ENCODE measurements at places on chromosomes 4 and X.

- no peaks in the 10 kb centered on the region for H3K36me3 ChIP-seq
- peak overlapping the region; percentile 95 for H3K27ac ChIP-seq
- peaks cover 20% of the 10 kb centered on the region for H3K4me1 ChIP-seq
- no peaks in the 10 kb centered on the region for H3K27me3 ChIP-seq
- DNase-seq = peak; percentile 42
- 0 out of 2 replicates have a peak overlapping the region, but pooled peaks have one; percentile 16 for H3K4me3 ChIP-seq
These were observed 102.3 kb downstream of the AGTR2 start for GRCh38 chrX:116272861-116273260.

DNA sequence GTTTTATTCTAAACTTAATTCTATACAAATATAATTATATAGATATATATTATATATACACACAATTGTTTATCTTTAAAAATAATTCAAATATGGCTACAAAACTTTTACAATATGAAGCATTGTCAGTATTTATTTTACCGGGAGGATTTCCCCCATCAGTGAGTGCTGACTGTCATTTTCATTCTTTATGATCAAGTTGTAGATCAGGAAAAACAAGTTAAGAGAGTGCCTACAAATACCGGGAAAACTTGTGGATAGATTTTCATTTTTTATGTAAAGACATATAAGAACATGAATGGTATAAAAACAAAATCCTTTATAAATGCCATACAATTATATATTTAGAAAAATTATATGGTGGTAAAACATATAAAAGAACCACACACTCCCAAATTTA lies 37.8 kb downstream of the CLCN3 start:
- H3K4me1 ChIP-seq = peaks cover 47% of the 10 kb centered on the region
- H3K27me3 ChIP-seq = no peaks in the 10 kb centered on the region
- no peaks in the 10 kb centered on the region for H3K36me3 ChIP-seq

GRCh38 chr4:37689353-37690095 lies 3.3 kb upstream of the RELL1 start:
- H3K27me3 ChIP-seq = no peaks in the 10 kb centered on the region
- H3K27ac ChIP-seq = no peak overlapping the region
- DNase-seq = no peak
- H3K4me1 ChIP-seq = peaks cover 12% of the 10 kb centered on the region

DNA sequence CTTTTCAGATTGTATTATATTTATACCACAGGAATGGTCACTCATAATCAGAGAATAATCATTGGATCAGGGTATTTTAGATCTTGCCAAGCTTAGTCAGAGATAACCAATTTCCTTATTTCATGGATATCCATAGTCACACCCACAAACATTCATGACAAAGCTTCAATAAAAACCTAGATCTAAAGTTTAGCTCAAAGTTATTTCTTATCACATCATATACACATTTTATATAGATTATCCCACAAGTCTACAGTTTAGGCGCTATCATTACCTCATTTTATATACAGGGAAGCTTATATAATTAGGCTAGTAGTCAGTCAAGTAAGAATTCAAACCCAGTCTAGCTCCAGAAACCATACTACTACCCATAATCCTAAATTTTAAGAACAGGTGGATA lies 82.3 kb downstream of the SLC10A7 start:
- DNase-seq = no peak
- no peaks in the 10 kb centered on the region for H3K36me3 ChIP-seq
- H3K27me3 ChIP-seq = no peaks in the 10 kb centered on the region
- no peak overlapping the region for H3K27ac ChIP-seq

DNA sequence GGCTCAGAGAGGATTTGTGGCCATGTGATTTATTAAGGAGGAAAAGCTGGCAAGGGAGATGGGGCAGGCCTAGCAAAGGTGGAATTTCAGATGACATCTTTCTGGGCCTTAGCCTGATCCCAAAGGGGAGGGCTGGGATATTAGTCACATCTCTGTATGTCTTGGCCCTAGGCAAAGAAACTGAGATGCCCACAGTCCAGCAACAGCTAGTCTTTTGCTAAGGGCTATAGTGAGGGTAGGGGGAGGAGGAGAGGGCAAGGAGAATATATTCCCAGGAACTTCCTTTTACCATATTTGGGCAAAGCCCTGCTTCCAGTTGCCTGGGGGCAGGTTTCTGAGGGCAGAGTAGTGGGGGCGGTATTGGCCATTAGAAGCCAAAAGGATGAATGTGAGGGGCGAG lies 209.8 kb upstream of the NR3C2 start:
- H3K36me3 ChIP-seq = no peaks in the 10 kb centered on the region
- DNase-seq = no peak
- H3K4me3 ChIP-seq = no peak overlapping the region

DNA sequence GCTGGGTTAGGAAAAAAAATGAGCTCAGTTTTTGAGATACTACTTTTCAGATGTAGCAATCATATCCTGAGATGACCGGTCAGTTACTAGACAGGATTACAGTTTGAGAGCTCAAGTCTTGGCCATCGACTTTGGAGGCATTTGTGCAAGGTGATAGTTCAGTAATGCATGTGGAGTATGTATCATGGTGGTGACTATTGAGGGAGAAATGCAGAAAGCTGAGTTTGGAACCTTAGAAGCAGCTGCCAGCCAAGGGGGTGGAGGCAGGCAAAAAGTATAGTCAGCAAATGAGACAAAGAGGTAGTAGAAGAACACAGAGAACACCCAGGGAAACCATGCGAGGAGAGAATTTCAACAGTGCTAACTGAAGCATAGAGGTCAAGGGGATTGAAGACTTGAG lies 48.7 kb upstream of the SLC4A4 start:
- no peaks in the 10 kb centered on the region for H3K27me3 ChIP-seq
- H3K4me1 ChIP-seq = no peaks in the 10 kb centered on the region
- H3K27ac ChIP-seq = no peak overlapping the region
- H3K36me3 ChIP-seq = no peaks in the 10 kb centered on the region
- H3K4me3 ChIP-seq = no peak overlapping the region

DNA sequence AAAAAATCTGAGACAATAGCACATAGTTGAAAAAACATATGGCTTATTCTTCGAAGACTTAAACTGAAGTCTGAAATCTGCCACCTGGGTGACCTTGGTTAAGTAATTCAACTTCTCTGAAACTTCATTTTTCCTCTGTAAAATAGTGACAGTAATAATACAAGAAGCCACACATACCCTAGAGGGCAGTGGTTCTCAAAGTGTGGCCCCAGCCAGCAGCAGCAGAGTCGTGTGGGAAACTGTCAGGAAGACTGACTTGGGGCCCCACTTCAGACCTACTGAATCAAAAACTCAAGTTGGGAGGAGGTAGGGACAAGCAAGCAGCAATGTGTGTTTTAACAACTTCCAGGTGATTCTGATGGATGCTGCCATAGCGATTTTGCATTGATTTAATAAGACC lies 249.9 kb downstream of the HNRNPD start:
- no peak for DNase-seq
- no peaks in the 10 kb centered on the region for H3K4me1 ChIP-seq
- no peaks in the 10 kb centered on the region for H3K36me3 ChIP-seq
- H3K27ac ChIP-seq = no peak overlapping the region
- H3K4me3 ChIP-seq = no peak overlapping the region

DNA sequence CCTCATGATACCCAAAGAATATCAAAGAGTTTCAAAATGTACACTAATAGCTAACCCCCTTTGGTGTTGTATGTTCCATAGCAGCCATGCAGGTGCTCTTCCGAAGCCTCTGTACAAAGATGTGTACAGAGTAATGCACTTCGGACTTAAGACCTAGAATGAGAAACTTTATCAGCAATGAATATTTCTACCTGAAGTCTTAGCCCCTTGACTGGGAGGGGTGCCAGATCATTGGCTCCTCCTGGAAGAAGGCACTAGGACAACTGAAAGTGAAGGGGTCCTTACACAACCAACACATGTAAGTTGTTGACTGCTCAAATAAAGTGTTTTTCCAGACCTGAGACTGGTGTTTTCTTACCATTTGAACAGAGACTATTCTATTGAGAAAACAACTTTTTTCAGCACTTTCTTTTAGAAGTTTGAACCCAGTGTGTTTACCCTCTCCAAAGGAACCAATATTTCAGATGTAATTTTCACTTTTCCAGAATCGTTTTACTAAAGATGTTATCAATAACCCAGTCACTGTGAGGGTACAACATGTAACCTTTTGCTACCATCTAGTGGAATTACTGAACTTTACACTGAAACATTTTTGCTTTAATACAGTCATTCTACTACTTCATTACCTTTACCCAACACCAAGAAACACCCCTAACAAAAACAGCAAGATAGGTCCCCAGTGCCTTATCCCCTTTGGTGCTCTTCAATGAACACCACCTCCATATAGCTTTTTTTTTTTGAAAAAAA lies 33.3 kb upstream of the PRDX4 start:
- H3K36me3 ChIP-seq = no peaks in the 10 kb centered on the region
- no peaks in the 10 kb centered on the region for H3K27me3 ChIP-seq
- H3K4me3 ChIP-seq = no peak overlapping the region
- DNase-seq = no peak

DNA sequence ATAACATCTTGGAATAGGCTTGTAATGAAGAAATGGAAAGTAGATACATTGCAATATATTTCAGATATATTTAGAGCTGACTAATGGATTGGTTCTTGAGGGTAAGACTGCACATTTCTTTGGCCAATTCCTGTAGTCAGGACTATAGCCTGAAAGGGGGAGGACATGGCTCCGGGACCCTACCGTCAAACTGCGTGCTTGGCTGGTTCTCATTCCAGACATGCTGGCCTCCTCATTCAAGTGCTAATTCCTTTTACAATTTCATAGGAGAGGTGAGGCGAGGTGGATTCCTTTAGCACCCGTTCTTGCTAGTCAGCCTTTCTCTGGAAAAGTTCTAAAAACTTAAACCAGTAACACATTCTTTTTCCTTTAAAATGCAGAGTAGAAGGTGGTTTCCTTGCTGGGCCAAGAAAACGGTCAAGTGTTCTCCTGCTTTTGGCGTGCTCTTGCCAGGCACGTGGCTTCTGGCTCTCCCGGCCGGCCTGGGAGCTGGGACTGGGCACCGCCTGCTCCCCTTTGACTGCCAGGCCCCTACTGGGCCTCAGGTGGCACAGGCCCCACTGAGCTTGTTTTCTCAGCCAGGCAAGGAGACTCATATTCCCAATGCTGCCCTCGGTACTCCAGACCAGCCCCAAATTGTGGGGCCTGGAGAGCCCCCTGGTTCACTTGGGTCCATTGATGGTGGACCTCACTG lies 167.2 kb downstream of the STK32B start:
- H3K4me3 ChIP-seq = no peak overlapping the region
- H3K36me3 ChIP-seq = no peaks in the 10 kb centered on the region
- no peaks in the 10 kb centered on the region for H3K27me3 ChIP-seq
- H3K27ac ChIP-seq = no peak overlapping the region

DNA sequence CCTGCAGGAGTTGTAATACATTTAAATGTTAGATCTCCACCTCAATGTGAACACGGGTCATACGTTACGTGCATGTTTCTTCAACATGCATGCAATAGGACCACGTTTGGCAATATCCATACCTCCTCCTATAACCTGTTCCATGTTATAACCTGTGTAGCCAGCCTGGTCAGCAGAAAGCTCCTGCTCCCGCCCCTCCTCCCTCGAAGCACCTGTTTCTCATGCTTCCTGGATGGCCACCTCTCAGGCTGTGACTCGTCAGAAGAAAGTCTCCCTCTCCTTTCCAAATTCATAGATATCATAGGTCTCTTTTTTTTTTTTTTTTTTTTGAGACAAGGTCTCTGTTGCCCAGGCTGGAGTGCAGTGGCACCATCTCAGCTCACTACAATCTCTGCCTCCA lies 96.5 kb downstream of the HMX1 start:
- no peak overlapping the region for H3K4me3 ChIP-seq
- no peak for DNase-seq
- no peaks in the 10 kb centered on the region for H3K36me3 ChIP-seq
- H3K27ac ChIP-seq = no peak overlapping the region

DNA sequence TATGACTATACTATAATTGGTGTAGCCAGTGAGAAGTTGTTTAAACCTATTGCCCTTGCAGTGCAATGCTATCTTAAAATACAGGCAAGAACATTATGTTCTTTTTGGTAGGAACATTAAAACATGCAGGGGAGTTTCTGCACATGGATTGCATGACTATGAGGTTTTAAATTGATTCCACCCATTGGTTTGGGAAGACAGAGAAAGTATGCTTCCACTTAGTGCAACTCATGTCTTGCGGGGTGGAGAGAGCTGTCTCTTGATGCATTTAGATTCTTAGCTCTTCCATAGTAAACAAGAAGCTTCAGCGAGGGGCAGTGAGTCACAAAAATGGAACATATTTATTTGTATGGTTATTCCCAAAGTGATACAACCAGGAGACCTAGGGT lies 39.5 kb upstream of the RASL11B start:
- H3K27ac ChIP-seq = peak overlapping the region; percentile 59
- H3K4me3 ChIP-seq = no peak overlapping the region
- peaks cover 19% of the 10 kb centered on the region for H3K4me1 ChIP-seq
- no peaks in the 10 kb centered on the region for H3K27me3 ChIP-seq

DNA sequence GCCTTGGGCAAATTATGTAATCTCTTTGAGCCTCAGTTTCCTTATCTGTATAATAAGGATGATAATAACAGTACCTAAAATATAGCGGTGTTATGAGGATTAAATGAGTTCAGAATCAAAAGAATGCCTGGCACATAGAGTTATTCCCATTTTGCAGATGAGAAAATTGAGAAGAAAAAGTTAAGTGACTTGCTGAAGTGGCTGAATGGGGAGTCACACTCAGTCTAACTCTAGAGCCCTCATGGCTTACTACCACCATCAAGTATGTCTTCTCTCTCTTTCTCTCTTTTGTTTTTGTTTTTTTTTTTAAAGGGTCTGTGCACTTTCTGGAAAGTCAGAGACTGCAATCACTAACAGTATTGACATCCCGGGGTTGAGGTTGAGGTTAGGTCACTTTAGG lies 615 bp downstream of the CACNA1F start:
- no peak for DNase-seq
- no peak overlapping the region for H3K27ac ChIP-seq
- H3K4me3 ChIP-seq = no peak overlapping the region
- H3K36me3 ChIP-seq = no peaks in the 10 kb centered on the region

- no peaks in the 10 kb centered on the region for H3K36me3 ChIP-seq
- H3K4me1 ChIP-seq = no peaks in the 10 kb centered on the region
- H3K27ac ChIP-seq = no peak overlapping the region
- H3K27me3 ChIP-seq = no peaks in the 10 kb centered on the region
These were observed 413.8 kb downstream of the FAT4 start for GRCh38 chr4:125728568-125728967.

DNA sequence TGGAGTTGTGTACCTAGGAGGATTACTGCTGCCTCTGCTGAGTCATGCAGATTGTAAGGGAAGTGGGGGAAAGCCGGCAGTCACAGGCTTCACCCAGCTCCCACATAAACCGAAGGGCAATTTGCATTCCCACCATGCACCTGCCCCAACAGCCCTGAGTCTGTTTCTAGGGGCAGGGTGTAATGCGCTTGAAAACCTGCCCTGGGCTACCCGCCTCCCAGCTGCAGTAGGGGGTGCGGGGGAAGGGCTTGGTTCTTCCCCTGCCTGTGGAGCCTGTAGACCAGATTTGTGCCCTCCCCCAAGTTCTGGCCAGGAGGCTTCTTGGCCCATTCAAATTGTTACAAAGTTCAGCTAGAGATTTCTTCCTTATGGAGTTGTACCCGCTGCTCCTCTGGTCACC lies 269.2 kb upstream of the DDX53 start:
- no peak overlapping the region for H3K27ac ChIP-seq
- no peaks in the 10 kb centered on the region for H3K4me1 ChIP-seq
- H3K4me3 ChIP-seq = no peak overlapping the region

GRCh38 chr4:54439831-54440243 lies 210.7 kb downstream of the PDGFRA start:
- no peak for DNase-seq
- no peaks in the 10 kb centered on the region for H3K4me1 ChIP-seq
- no peaks in the 10 kb centered on the region for H3K36me3 ChIP-seq
- H3K4me3 ChIP-seq = no peak overlapping the region
- H3K27ac ChIP-seq = no peak overlapping the region
- H3K27me3 ChIP-seq = no peaks in the 10 kb centered on the region

GRCh38 chr4:109389369-109390114 lies 44.1 kb upstream of the SEC24B start:
- no peaks in the 10 kb centered on the region for H3K4me1 ChIP-seq
- H3K4me3 ChIP-seq = no peak overlapping the region
- H3K27me3 ChIP-seq = no peaks in the 10 kb centered on the region
- DNase-seq = no peak
- no peaks in the 10 kb centered on the region for H3K36me3 ChIP-seq
- no peak overlapping the region for H3K27ac ChIP-seq

Data from PC-9 (cell line).